Thyroid gland (tissue), 4 donors: ENCODE measurements at places on chromosomes 7 and 10. TPM values are rescaled to one million over a fixed set of nuclear protein-coding genes. Genes with fewer than 3 reads are reported as not detected.

The GPR85 gene
- total RNA-seq: 0.67 TPM

The PGAM2 gene
- 28.0 TPM for total RNA-seq

The NEUROD6 gene
- not detected for total RNA-seq

The PHTF2 gene
- total RNA-seq: 23.0 TPM

The HOXA2 gene
- total RNA-seq: 2.6 TPM

The NPFFR1 gene
- 0.13 TPM for total RNA-seq

The CUL2 gene
- total RNA-seq: 17.9 TPM

The EIF3A gene
- total RNA-seq: 93.7 TPM

The PRKCQ gene
- total RNA-seq: 24.2 TPM

The AGFG2 gene
- 27.1 TPM for total RNA-seq

The CREM gene
- total RNA-seq: 49.4 TPM

DNA sequence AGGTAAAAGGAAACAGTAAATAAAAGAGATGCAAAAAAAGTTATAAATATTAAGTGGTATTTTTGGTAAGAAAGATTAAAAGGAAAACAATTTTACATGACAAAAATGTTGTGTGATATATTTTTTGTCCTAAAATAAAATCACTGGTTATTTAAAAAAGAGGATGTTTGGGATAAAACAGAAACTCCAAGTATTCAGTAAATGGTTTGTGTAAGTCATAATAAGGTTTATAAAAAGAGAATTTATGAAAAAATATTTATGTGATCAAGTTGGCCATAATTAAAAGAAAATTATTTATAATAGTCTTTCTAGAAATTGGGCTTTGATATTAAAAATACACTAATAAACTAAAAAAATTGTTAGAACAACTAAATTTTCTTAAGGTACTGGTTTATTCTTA, 38.2 kb upstream of the FIGNL1 start:
- no peaks in the 10 kb centered on the region for H3K36me3 ChIP-seq
- DNase-seq: no peak
- no peak overlapping the region for H3K27ac ChIP-seq
- no peaks in the 10 kb centered on the region for H3K4me1 ChIP-seq
- H3K4me3 ChIP-seq: no peak overlapping the region

GRCh38 chr10:131862548-131862947, 38.3 kb upstream of the PPP2R2D start:
- H3K4me3 ChIP-seq: no peak overlapping the region
- no peak overlapping the region for H3K27ac ChIP-seq
- H3K36me3 ChIP-seq: no peaks in the 10 kb centered on the region
- no peak for DNase-seq

- H3K27me3 ChIP-seq: no peaks in the 10 kb centered on the region
- DNase-seq: no peak
- no peak overlapping the region for H3K4me3 ChIP-seq
- no peaks in the 10 kb centered on the region for H3K4me1 ChIP-seq
- H3K27ac ChIP-seq: no peak overlapping the region
These were observed 128.4 kb upstream of the PPP2R2D start for GRCh38 chr10:131772441-131772840.

DNA sequence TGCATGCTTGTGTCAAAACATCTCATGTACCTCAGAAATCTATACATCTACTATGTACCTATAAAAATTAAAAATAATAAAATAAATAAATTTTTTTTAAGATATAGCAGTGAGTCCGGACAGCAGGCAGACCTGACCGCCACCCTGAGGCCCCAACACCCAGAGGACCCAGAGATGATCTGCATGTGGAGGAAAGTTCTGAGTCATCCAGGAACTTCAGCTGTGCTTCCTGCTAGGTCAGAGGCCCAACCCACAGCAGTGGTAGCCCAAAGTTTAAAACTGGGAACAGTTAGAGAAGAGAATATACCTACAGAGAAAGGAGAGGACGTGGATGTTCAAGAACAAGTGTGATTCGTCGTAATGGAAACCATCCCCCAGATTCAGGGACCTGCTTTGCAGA, 683.7 kb upstream of the NRP1 start:
- H3K4me1 ChIP-seq: no peaks in the 10 kb centered on the region
- H3K4me3 ChIP-seq: no peak overlapping the region
- no peak overlapping the region for H3K27ac ChIP-seq
- no peaks in the 10 kb centered on the region for H3K27me3 ChIP-seq
- no peaks in the 10 kb centered on the region for H3K36me3 ChIP-seq

GRCh38 chr10:59373071-59373470, 10.7 kb upstream of the FAM13C start:
- H3K4me3 ChIP-seq: no peak overlapping the region
- no peaks in the 10 kb centered on the region for H3K27me3 ChIP-seq
- no peaks in the 10 kb centered on the region for H3K4me1 ChIP-seq

GRCh38 chr10:25018703-25019102, 2.3 kb downstream of the THNSL1 start:
- DNase-seq: no peak
- no peak overlapping the region for H3K4me3 ChIP-seq
- no peaks in the 10 kb centered on the region for H3K27me3 ChIP-seq

DNA sequence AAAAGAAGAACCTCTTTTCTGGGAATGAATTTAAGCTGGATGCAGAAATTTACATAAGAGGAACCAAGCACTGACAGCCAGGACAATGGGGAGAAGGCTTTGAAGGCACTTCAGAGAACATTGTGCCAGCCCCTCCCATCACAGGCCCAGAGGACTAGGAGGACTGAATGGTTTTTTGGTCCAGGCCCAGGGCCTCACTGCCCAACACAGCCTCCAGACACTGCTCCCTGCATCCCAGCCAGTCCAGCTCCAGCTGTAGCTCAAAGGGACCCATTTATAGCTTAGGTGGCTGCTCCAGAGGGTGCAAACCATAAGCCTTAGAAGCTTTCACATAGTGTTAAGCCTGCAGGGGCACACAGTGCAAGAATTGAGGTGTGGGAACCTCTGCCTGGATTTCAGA, 142.1 kb downstream of the DPY19L1 start:
- no peak overlapping the region for H3K4me3 ChIP-seq
- H3K27me3 ChIP-seq: no peaks in the 10 kb centered on the region
- DNase-seq: no peak
- no peak overlapping the region for H3K27ac ChIP-seq
- no peaks in the 10 kb centered on the region for H3K36me3 ChIP-seq
- no peaks in the 10 kb centered on the region for H3K4me1 ChIP-seq

GRCh38 chr10:89228962-89229361, 21.8 kb upstream of the CH25H start:
- H3K36me3 ChIP-seq: no peaks in the 10 kb centered on the region
- no peak for DNase-seq
- H3K27me3 ChIP-seq: no peaks in the 10 kb centered on the region

GRCh38 chr7:33757563-33758165, 147.7 kb upstream of the BMPER start:
- no peak for DNase-seq
- no peak overlapping the region for H3K27ac ChIP-seq
- H3K4me1 ChIP-seq: no peaks in the 10 kb centered on the region
- H3K27me3 ChIP-seq: no peaks in the 10 kb centered on the region

DNA sequence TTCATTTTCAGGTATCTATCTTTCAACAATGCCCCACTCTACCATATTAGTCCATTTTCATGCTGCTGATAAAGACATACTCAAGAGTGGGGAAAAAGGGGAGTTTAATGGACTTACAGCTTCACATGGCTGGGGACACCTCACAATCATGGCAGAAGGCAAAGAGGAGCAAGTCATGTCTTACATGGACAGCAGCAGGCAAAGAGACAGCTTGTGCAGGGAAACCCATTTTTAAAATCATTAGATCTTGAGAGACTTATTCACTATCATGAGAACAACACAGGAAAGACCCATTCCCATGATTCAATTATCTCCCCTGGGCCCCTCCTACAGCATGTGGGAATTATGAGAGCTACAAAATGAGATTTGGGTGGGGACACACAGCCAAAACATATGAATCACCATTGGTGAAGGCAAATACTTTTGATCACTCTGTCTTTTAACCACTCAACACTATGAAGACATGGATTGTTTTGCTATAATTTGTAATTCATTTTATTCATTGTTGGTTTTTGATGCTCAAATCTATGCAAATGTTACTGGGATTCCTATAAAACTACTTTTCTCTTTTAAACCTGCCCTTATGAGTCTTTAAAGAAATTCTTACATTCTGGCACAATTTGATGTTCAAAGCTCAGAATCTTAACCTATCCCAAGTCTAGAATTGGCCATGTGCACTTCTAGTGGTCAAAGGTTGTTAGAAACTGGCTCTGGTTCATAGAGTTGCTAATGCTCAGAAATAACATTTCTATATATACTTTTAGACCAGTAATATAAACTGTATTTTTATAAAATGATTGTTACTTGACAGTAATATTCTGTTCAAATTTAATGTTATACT, 15.3 kb downstream of the AKR1C4 start:
- no peak overlapping the region for H3K27ac ChIP-seq
- H3K4me3 ChIP-seq: no peak overlapping the region
- H3K4me1 ChIP-seq: no peaks in the 10 kb centered on the region
- no peaks in the 10 kb centered on the region for H3K36me3 ChIP-seq
- H3K27me3 ChIP-seq: no peaks in the 10 kb centered on the region
- no peak for DNase-seq

DNA sequence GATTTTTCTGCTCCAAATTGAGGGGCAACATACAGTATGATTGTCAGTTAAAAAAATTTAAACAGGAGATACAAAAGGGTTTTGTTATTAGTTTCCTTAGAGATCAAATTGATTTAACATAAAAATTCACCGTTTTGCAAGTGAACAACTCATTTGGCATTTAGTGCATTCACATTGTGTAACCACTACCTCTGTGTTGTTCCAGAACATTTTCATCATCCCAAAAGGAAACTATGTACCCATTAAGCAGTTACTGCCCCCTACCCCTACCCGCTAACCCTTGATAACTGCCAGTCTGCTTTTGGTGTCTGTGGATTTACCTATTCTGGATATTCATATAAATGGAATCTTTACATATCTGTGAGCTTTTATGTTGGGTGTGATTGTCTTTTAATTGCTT, 3.1 kb downstream of the ZRANB1 start:
- no peak overlapping the region for H3K4me3 ChIP-seq
- peaks cover 47% of the 10 kb centered on the region for H3K4me1 ChIP-seq
- H3K27ac ChIP-seq: no peak overlapping the region
- no peaks in the 10 kb centered on the region for H3K36me3 ChIP-seq
- DNase-seq: no peak

DNA sequence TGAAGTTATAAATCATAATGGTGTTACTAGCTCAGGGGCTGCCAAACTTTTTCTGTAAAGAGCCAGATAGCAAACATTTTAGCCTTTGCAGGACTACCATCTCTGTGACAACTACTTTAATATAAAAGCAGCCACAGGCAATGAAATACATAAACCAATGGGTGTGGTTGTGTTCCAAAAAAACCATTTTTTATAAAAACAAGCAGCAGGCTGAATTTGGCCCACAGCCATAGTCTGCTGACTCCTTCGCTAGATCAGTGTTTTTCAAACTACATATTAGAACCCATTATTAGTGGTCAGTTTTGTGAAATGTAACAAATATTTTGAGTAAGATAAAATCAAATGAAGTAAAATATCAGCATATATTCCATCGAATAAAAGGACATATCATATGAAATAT, 13.6 kb downstream of the GNG11 start:
- H3K27ac ChIP-seq: no peak overlapping the region
- no peaks in the 10 kb centered on the region for H3K36me3 ChIP-seq
- H3K4me3 ChIP-seq: no peak overlapping the region
- no peaks in the 10 kb centered on the region for H3K4me1 ChIP-seq
- DNase-seq: no peak

DNA sequence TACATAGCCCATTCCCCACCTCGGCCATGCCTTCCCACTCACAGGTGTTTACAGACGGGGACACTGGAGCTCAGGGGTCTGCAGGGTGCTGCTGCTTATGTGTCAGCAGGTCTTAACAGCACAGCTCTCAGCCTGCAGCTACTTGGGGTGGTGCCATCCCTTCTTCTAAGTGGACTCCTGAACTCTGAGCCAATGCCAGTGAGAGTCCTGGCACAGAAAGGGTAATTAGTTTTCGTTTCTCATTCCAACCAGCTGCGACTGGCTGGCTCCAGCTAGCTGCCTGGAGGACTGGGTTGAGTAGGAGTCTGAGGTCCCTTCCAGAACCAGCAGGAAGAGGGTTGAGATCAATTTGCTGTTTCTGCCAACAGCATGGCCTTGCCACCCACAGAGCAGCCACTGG, 88.3 kb upstream of the AGK start:
- H3K4me3 ChIP-seq: no peak overlapping the region
- no peaks in the 10 kb centered on the region for H3K36me3 ChIP-seq
- no peaks in the 10 kb centered on the region for H3K4me1 ChIP-seq
- no peaks in the 10 kb centered on the region for H3K27me3 ChIP-seq

DNA sequence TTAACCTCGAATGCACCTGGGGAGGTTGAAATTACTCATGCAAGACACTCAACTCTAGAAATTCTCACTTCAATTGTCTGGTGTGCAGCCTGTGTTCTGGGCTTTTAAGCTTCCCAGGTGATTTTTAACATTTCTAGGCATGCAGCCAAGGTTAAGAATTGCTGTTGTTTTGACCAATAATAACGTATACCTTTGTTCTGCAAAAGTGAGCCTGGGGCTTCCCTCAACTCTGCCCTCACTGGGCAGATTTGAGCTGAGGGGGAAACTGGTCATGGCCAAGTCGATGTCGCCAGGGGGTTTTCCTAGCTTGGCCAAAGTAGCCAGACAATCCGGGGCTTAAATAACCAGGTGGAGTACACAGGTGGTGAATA, 568 bp downstream of the PRSS2 start:
- H3K4me1 ChIP-seq: peaks cover 25% of the 10 kb centered on the region
- no peaks in the 10 kb centered on the region for H3K36me3 ChIP-seq
- no peaks in the 10 kb centered on the region for H3K27me3 ChIP-seq
- DNase-seq: no peak
- H3K4me3 ChIP-seq: no peak overlapping the region

DNA sequence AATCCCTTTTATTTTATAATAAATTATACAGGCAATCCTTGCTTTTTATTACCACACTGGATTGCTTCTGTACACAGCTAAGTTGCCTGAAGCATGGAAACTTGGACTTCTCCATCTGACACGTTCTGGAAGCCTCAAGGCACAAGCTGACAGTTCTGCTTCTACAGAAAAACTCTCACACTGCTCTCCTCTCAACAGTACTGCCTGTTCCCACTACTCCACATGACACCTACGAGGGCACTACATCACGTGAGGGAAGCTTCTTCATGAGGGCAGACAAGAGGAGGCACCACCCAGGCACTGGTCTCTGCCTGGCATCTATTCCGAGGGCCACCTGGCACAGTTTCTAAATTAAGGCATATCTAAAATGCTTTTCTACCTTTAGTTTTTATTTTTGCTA, 16.8 kb upstream of the FAM133B start:
- no peak for DNase-seq
- no peaks in the 10 kb centered on the region for H3K27me3 ChIP-seq
- no peaks in the 10 kb centered on the region for H3K4me1 ChIP-seq
- H3K4me3 ChIP-seq: no peak overlapping the region

- peak; percentile 34 for DNase-seq
- H3K4me3 ChIP-seq: no peak overlapping the region
- no peak overlapping the region for H3K27ac ChIP-seq
These were observed 1673.4 kb downstream of the REEP3 start for GRCh38 chr10:65194555-65194954.

- no peak overlapping the region for H3K4me3 ChIP-seq
- peaks cover 13% of the 10 kb centered on the region for H3K4me1 ChIP-seq
- H3K36me3 ChIP-seq: no peaks in the 10 kb centered on the region
- no peaks in the 10 kb centered on the region for H3K27me3 ChIP-seq
These were observed 79.2 kb downstream of the ABCA13 start for GRCh38 chr7:48250441-48250951.
